ENCODE measurements at places on chromosomes 3 and 15. TPM values are rescaled to one million over a fixed set of nuclear protein-coding genes. Genes with fewer than 3 reads are reported as not detected.

The TIMP4 gene
- polyA plus RNA-seq: 0.86 TPM

The CORO2B gene
- 26.8 TPM for polyA plus RNA-seq

The CLRN1 gene
- polyA plus RNA-seq: not detected

The GOLGA8R gene
- 11.7 TPM for polyA plus RNA-seq

The PGBD4 gene
- 2.6 TPM for polyA plus RNA-seq

The UPK1B gene
- 13.2 TPM for polyA plus RNA-seq

The ACSBG1 gene
- polyA plus RNA-seq: 2.1 TPM

The MRAS gene
- 31.7 TPM for polyA plus RNA-seq

The GASK1A gene
- 4.9 TPM for polyA plus RNA-seq

The SMARCC1 gene
- 124 TPM for polyA plus RNA-seq

The PLD1 gene
- polyA plus RNA-seq: 15.0 TPM

The CRYGS gene
- polyA plus RNA-seq: 13.0 TPM

The GTF2E1 gene
- polyA plus RNA-seq: 15.5 TPM

GRCh38 chr3:158509891-158510290 lies 61.1 kb upstream of the MLF1 start:
- DNase-seq: no peak

DNA sequence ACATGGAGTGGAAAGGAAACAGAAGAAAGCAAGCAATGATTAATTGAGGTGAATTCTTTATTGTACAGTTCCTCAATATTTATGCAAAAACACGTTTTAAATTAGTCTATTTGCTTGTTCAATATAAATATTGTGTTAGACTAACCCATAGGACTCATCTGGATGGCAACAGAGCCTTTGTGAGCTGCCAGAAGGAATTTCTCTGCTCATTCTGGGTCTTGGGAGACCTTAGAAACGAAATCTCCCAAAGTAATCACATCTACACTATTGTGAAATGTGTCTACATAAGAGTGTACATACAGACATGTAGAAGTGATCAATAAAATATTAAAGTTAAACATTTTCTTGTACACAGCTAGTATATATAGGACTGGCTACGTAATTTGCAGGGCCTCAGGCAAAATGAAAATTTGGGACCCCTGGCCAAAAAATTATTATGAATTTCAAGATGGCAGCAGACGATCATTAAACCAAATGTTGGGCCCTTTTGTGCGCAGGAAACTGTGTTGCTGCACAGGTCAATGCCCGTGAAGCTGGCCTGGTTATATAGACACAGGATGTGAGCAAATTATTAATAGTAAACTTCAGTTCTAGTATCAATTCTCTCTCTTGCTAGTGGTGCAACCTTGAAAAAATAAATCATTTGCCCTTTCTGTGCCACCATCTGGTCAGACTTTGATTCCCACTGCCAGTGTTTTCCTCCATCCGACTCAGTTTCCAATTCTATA lies 83.3 kb downstream of the MINAR1 start:
- no peak for DNase-seq

DNA sequence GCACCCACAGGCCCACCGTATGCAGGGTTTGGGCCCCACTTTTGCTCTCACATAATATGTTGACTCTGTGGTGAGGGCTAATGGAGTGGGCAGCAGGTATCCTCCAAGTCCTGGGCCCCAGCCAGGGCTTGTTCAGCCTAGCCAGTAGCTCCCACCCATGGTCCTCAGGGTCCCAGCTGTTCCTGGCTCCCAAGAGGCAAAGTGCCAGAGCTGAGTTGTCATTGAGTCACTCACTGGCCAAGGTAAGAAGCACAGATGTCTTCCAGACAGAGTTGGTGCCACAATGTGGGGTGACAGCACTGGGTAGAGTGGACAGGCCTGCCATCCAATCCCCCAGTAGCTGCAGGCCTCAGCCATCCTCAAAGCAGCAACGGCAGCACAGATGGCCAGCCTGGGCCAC lies 4.3 kb downstream of the SHF start:
- DNase-seq: no peak

DNA sequence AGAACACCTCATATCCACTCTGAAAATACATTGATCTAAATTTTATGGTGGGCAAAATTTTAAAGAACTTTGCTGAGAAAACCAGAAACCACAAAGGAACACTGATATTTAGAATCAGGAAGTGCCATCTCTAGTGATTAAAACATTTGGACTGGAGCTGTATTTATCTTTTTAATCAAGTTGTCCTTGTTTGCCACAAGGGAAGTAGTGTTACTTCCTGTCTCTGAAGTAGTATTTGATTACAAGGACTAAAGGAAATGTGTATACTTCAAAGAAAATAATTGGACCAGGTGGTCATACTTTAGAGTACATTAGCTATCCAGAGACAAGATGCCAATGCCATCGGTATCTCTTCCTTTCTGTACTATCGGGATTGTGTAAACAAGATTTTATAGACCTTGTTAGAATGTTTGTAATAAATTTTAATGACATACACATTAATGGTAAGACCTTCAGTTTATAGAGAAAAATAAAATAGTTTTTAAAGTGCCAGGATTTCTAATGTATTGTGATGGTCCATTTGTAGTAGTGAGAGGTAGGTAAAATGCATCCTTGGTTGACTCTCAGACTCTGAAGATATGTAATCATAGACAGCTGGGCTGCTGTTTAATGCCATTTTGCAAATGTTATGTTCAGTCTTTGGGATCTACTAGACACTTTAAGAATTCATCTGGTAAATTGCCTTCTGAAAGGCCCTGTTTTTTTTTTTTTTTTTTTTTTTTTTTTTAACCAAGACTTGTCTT lies 131.9 kb downstream of the B3GALNT1 start:
- no peak for DNase-seq

GRCh38 chr3:30012941-30013543 lies 593.4 kb upstream of the TGFBR2 start:
- peak; percentile 57 for DNase-seq

DNA sequence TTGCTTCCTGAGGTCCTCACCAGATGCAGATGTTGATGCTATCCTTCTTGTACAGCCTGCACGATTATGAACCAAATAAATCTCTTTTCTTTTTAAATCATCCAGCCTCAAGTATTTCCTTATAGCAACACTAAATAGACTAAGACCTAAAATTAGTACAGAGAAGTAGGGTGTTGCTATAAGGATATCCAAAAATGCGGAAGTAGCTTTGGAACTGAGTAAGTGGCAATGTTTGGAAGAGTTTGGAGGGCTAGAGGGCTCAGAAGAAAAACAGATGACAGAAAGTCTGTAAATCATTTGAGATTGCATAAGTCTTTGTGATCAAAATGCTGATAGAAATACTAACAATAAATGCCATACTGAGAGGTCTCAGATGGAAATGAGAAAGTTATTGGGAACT lies 894.9 kb downstream of the DIPK2A start:
- peak; percentile 41 for DNase-seq

DNA sequence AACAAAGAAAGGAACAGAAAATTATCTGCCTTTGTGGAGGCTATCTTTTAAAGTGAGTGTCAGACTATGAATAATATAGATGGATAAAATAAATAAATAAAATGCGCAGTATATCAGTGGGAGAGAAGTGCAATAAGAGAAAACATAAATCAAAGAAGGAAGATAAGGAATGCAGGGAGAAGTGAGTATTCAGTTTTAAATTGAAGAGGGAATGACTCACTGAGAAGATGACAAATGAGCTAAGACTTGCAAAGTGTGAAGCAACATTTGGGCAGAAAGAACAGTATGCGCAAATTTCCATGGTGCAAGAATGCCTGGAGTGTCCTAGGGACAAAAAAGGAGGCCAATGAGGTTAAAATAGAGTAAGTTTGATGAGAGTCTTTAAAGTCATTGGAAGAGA lies 1300.1 kb upstream of the ALCAM start:
- DNase-seq: no peak

DNA sequence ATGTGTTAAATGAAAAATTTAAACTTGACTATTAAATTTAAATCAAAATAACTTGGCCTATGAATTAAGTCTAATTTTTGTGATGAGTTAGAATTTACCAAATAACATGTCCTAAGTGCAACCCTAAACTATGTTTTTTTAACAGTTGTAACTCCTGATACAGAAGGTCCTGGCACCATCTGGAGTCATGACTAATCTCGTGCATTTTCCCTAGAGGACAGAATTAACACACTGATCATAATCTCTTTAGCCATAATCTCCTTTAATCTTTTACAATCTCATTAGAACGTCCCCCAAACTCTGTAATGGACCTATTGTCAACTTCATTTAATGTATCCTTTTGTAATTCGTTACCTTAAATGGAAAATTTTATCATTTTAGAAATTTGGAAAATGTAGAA lies 100.6 kb downstream of the SUCNR1 start:
- no peak for DNase-seq

DNA sequence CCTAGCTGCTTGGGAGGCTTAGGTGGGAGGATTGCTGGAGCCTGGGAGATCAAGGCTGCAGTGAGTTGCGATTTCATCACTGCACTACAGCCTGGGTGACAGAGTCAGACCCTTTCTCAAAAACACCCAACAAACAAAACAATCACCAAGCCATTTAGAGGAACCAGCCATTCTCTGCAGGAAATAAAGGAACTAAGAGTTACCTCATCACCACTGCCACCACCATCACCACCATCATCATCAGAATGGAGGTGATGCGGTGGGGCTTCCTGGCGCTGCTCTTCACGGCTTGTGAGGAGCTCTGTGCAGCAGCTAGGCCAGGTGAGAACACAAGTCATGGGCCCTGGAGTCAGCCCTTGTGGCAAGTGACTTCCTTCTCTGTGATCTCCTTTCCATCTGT lies 37.7 kb upstream of the KLHL25 start:
- no peak for DNase-seq

- no peak for DNase-seq
These were observed 17.9 kb downstream of the CAPN7 start for GRCh38 chr3:15223685-15224572.

- DNase-seq: no peak
These were observed 234.6 kb downstream of the THRB start for GRCh38 chr3:24259901-24260512.

DNA sequence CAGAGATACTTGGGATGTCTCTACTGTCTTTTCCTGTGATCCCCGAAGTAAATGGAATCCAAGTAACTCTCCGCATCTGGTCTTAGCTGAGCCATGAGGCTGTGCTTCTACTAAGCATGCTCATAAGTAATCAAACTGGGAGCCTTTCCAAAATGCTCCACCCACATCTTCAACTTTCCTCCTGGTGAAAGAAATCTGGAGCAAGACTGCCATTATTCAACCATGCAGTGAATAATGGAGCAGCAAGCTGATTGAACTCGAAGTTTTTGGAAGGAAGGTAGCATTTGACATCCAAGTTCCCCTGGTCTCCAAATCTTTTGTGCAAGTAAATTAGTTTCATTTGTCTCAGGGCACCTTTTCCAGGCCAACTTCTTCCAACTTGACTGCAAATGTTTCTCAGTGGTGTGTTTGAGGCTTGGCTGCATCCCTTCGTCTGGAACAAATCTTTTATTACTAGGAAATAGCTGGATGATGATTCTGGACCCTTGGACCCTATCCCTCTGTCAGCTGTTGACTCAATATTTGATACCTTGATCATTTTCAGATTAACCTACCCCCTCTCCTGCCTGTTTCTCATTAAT lies 19.4 kb downstream of the GXYLT2 start:
- DNase-seq: no peak

- DNase-seq: no peak
These were observed 80.6 kb upstream of the CTNNB1 start for GRCh38 chr3:41118461-41119390.

- no peak for DNase-seq
These were observed 7.0 kb downstream of the CHST14 start for GRCh38 chr15:40477642-40478327.

All from renal pelvis (tissue), 12 donors.